ENCODE measurements at places on chromosomes 5 and 9.

DNA sequence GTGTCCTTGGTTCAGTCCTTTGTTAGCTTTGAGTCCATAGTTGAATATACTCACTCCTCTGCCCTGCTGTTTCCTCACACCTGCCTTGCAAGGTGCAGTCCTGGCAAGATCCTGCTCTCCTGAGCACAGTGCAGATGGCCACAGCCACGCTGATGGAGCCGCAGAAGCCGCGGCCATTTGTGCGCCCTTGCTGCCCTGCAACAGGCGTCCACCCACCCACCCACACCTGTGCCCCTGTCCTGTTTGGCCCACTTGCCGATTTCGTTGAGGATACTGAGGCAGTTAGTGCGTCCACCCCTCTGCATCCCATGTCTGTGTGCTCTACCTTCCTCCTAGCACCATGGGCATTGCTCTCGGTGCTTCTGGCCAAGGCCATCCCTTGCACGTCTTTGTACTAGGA lies 51.1 kb upstream of the LRRTM2 start:
- no peak for DNase-seq

GRCh38 chr5:130520211-130520610 lies 615.9 kb downstream of the CHSY3 start:
- no peak for DNase-seq

- no peak for DNase-seq
These were observed 141.1 kb upstream of the C9orf72 start for GRCh38 chr9:27714388-27714787.

DNA sequence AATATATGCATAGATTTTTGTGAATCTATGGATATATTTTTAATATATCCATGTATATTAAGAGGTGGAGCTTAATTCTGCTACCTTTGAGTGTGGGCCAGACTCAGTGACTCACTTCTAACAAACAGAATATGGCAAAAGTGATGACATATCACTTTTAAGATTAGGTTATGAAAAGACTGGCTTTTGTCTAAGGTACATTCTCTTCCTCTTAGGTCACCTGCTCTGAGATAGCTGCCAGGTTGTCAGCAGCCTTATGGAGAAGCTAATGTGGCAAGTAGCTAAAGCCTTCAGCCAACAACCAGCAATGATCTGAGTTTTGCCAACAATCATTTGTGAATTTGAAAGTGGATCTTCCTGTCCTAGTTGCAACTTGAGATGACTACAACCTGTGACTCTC lies 83.8 kb downstream of the ANKRD31 start:
- DNase-seq: no peak

DNA sequence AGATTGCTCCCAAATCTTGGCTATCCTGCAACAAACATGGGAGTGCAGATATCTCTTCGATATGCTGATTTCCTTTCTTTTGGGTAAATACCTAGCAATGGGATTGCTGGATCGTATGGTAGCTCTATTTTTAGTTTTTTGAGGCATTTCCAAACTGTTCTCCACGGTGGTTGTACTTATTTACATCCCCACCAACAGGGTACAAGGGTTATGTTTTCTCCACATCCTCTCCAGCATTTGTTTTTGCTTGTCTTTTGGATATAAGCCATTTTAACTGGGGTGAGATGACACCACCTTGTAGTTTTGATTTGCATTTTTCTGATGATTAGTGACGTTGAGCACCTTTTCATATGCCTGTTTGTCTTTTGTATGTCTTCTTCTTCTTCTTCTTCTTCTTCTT lies 20.3 kb downstream of the CTSL start:
- no peak for DNase-seq

GRCh38 chr5:150746-151145 lies 40.5 kb upstream of the LRRC14B start:
- DNase-seq: no peak

- DNase-seq: no peak
These were observed 3.0 kb downstream of the MVB12B start for GRCh38 chr9:126329476-126330275.

- DNase-seq: no peak
These were observed 65.7 kb upstream of the BASP1 start for GRCh38 chr5:17151686-17152085.

DNA sequence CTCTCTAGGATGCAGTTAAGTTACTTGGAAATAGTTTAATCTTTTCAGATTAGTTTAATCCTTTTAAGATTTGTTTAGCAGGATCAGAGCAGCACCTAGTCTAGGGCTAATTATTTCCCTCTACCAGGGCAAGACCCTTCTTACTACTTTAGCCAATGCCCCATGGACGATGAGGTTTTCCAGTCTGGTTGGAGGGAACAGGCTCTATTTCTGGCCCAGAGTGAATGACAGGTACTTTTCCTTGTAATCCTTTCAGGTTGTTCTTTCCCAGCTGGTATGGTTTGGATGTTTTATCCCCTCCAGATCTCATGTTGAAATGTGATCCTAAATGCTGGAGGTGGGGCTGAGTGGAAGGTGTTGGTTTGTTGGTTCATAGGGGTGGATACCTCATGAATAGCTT lies 27.2 kb downstream of the PTTG1 start:
- no peak for DNase-seq

- DNase-seq: no peak
These were observed 243.0 kb downstream of the CDH10 start for GRCh38 chr5:24401773-24402172.

GRCh38 chr9:115000217-115000639 lies 69.8 kb upstream of the TNFSF8 start:
- no peak for DNase-seq

DNA sequence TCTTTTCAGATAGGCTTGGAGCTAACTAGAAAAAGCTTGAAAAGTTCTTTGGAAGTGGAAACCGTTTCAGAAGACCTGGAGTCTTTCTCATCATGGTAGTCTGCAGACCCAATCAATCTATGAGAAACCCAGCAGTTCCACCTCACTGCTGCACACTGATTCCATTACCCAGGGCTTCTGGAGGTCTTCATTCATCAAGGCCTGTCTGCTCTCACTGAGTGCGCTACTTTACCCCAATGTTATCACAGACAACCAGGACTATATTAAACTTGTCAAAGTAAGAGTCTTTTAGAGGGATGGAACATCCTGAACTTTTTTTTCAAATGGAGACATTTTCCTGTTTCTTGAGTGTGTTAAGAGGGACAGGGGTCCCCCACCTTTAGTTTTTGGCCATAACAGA lies 93.1 kb downstream of the BOD1 start:
- DNase-seq: no peak

- no peak for DNase-seq
These were observed 551.0 kb downstream of the ZNF608 start for GRCh38 chr5:124195411-124195810.

GRCh38 chr9:29773676-29774075 lies 2200.4 kb upstream of the C9orf72 start:
- DNase-seq: no peak

GRCh38 chr5:3786891-3787430 lies 191.3 kb downstream of the IRX1 start:
- no peak for DNase-seq

- DNase-seq: no peak
These were observed 176.3 kb downstream of the TLE1 start for GRCh38 chr9:81513059-81513458.

GRCh38 chr5:120684213-120684612 lies 220.1 kb downstream of the PRR16 start:
- DNase-seq: no peak

DNA sequence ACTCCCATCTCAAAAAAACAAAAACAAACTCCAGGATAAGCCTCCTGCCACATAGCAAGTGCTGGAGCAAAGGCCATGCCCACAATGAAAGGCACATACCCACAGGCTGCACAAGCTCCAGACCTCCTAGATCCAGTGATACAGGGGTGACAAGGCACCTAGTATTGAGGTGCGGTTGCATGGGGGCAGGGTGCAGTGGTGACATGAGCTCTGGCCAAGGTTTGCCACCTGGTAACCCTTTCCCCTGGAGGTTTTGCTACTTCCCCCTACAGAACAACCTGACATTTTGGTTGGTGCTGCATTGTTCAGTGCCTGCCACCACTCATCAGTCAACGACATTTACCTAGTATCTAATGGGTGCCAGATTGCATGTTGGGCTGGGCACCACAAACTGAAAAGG lies 14.5 kb downstream of the CDKN2AIPNL start:
- DNase-seq: no peak

DNA sequence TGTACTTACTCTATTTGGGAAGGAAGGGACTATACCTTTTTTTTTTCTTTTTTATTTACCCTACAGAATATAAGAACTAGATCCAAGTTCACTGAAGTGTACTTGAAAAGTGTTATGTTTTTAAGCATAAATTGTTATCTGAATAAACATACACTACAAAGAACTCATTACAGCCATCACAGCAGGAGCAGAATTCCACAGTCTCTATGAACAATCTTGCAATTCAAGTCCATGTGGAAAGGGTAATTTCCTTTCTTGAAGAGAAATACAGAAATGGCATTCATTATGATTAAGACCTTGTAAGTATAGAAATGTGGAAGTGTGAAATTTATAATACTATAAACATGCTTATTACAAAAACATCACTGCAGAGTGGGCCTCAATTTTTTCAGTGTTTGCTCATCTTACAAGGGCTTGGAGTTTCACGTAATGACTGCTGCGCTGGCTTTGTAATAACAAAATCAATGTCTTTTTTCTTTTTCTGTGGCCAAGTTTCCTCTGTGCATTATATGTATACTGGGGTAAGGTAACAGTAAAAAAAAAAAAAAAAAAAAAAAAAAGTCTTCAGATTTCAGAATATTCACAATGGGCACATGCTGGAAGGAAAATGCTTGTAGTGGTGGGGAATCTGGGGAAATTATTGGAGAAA lies 77.0 kb upstream of the GNA14 start:
- DNase-seq: no peak

- no peak for DNase-seq
These were observed 88.9 kb downstream of the AMBP start for GRCh38 chr9:113989017-113989713.

- DNase-seq: no peak
These were observed 69.0 kb upstream of the TNFAIP8 start for GRCh38 chr5:119286511-119287488.

- no peak for DNase-seq
These were observed 42.0 kb upstream of the CDK5RAP2 start for GRCh38 chr9:120621941-120622340.

- no peak for DNase-seq
These were observed 53.1 kb upstream of the EDIL3 start for GRCh38 chr5:84437673-84438315.

DNA sequence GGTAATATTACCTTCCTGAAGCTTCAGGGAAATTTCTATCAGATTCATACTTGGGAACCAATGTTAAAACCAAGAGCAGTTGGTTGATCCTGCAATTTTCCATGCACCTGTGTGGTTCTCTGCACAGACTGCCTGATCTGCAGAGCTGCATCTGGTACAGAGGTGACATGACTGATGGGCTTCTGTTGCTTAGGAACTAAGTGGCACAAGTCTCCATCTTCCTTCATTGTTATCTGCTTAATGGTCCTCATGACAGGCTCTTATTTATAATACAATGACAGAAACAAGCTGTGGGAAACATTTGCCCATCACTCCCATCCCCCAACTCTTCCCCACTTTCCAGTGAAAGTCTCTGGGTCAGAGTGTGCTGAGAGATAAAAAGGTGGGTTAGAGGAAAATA lies 799.1 kb downstream of the TAF11L14 start:
- no peak for DNase-seq

DNA sequence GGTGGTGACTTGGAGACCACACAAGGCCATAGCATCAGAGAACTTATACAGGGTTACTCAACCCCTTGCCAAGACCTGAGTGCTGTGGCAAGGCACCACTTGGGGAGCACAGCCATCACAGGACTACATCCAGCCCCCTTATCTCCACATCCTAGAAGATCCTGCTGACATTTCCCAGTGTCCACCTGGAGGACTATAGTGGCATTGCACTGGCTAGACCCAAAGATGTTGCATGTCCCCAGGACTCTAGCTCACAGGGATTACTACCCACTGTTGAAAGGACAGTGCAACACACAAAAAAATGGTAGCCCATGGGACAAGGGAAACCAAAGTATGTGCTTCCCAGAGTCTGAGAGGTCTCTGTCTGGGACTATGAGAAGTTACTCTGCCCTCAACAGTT lies 411.1 kb upstream of the NUDT12 start:
- no peak for DNase-seq

DNA sequence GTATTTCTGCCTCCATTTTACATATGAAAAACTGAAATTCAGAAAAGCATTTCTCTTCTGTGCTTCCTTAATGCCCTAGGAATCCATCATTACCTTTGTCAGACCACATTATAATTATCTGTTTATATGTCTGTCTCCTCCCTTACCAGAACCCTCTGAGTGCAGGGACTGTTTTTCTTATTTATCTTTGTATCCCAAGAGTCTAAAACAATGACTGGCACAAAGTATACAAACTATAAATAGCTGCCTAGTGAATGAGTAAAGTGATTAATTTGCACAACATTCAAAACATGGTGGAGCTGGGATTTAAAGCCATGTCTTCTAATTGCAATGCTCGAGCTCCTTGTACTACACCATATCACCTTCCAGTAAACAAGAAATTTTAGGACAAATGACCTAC lies 49.3 kb upstream of the HK3 start:
- DNase-seq: no peak

Data from progenitor cell of endocrine pancreas (in vitro differentiated cells).